ENCODE measurements at places on chromosomes 7 and 10. TPM values are rescaled to one million over a fixed set of nuclear protein-coding genes. Genes with fewer than 3 reads are reported as not detected.
A peak's percentile ranks its signal among the peaks of the same experiment; 100 is the strongest.

DNA sequence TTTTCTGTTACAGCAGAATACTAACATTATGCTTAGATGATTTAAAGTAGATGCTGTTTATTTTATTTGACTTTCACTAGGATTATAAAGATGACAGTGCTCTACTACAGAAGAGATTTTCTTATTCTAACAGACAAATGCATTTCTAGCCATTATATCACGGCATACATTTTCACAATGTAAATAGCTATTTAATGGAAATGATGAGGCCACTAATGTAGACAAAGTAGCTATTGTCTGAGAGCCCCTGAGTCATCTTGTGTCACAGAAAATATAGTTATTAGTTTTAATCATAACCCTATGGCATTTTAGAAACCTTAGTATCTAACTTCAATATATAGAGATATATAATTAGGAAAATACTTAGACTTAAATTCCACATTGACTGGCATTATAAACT is 158.0 kb upstream of the AHR start:
- H3K36me3 ChIP-seq: no peaks in the 10 kb centered on the region
- no peak overlapping the region for H3K4me3 ChIP-seq
- peaks cover 30% of the 10 kb centered on the region for H3K4me1 ChIP-seq
- DNase-seq: peak; percentile 35

DNA sequence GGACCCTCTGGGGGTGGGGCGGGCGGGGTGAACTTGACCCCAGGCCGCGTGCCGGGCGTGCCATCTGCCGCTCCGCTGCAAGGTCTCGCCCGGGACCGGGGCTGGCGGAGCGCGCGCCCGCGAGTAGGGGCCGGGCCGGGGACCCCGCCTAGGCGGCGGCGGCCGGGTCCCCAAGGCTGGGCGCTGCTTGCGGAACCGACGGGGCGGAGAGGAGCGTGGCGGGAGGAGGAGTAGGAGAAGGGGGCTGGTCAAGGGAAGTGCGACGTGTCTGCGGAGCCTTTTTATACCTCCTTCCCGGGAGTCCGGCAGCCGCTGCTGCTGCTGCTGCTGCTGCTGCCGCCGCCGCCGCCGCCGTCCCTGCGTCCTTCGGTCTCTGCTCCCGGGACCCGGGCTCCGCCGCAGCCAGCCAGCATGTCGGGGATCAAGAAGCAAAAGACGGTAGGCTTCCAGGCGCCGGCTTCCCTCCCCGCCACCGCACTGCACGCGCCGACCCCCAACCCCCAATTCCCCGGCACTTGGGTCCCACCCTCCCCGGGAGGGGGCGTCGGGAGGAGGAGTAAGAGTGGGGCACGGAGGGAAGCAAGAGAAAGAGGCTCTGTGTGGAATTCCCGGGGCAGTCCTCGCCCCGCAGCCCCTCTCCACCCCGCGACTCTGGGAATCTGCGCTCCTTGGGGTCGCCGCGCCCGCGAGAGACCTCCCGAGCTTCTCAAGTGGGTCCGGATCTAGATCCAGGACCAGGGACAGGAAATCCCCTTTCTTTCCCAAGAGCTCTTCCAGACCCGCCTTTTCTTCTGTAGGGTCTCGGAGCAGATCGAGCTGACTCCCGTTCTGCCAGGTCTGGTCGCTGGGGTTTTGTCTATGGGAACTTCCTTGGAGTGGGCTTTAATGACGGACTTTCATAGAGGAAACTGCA is at the start of gene PAPSS2:
Gene PAPSS2, plus strand, starts transcription at position 308 of the 913 bp plus-strand sequence. Its CDS starts 104 bp downstream, at position 412.
- no peaks in the 10 kb centered on the region for H3K36me3 ChIP-seq
- H3K4me3 ChIP-seq: peak within 1 kb of the TSS; percentile 99
- no peaks in the 10 kb centered on the region for H3K27me3 ChIP-seq

DNA sequence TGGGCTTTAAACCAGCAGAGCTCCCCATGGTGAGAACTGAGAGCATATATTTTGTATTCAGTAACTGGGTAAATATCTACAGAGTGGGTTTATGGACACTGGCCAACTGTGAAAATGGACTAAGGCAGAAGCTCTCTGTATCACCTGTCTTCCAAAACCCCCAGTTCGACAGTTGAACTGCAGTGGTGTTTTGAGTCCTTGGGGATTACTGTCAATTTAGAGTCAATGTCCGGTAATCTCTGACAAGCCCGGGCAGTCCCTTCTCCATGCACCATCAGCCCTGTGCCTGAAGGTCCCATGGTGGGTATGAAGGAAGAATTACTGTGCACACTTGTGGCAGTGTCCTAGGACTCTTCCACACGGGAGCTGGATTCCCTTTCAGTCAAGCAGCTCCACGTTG is 235.0 kb downstream of the CCSER2 start:
- DNase-seq: no peak
- H3K36me3 ChIP-seq: no peaks in the 10 kb centered on the region
- no peak overlapping the region for H3K4me3 ChIP-seq
- H3K27ac ChIP-seq: no peak overlapping the region
- no peaks in the 10 kb centered on the region for H3K4me1 ChIP-seq
- no peaks in the 10 kb centered on the region for H3K27me3 ChIP-seq

GRCh38 chr10:653991-654646 is 35.3 kb downstream of the DIP2C start:
- DNase-seq: no peak
- H3K27me3 ChIP-seq: no peaks in the 10 kb centered on the region
- no peak overlapping the region for H3K4me3 ChIP-seq

DNA sequence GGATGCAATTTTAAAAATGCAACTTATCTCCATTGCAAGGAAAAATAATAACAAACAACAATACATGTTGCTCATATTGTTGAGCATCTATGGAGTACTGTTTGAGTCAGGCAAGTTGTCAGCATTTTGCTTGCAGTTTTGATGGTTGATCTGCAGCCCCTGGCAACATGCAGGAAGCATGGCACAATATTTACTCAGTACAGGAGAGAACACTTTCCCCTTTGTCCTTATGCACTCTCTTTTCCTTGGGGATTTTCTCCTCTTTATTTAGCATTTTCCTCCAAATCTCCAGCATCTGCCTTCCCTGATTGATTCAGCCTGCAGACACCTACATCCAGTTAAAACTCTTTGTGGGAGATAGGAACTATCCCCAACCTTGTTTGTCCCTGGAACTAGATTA is 620.5 kb upstream of the LRRN3 start:
- no peaks in the 10 kb centered on the region for H3K36me3 ChIP-seq
- H3K4me1 ChIP-seq: no peaks in the 10 kb centered on the region
- H3K27ac ChIP-seq: no peak overlapping the region
- H3K4me3 ChIP-seq: no peak overlapping the region

DNA sequence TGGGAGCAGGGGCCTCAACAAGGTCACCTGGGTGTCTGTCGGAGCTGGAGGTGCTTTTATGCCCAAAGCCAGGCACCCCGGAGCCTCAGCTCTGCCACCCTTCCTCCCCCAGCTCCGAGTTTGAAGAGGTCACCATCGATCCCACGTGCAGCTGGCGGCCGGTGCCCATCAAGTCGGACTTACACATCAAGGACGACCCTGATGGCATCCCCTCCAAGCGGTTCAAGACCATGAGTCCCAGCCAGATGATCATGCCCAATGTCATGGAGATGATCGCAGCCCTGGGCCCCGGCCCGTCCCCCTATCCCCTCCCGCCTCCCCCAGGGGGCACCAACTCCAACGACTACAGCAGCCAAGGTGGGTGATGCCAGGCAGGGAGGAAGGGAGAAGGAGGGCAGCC is 41.3 kb upstream of the PPIF start:
- no peak for DNase-seq
- no peak overlapping the region for H3K4me3 ChIP-seq
- H3K4me1 ChIP-seq: no peaks in the 10 kb centered on the region
- no peak overlapping the region for H3K27ac ChIP-seq

- H3K36me3 ChIP-seq: no peaks in the 10 kb centered on the region
- H3K4me1 ChIP-seq: no peaks in the 10 kb centered on the region
- H3K27me3 ChIP-seq: no peaks in the 10 kb centered on the region
- DNase-seq: no peak
Observed at GRCh38 chr7:3807824-3808223, 506.8 kb downstream of the SDK1 start.

PLAC9 gene
- 19.6 TPM for total RNA-seq

All from GM23248 (cell line).